ENCODE measurements at places on chromosomes 6 and 20.

- DNase-seq, result no peak
Observed at GRCh38 chr6:158067436-158068015, 85.9 kb downstream of the SYNJ2 start.

- DNase-seq, result no peak
Observed at GRCh38 chr6:127342296-127342945, 988 bp downstream of the ECHDC1 start.

DNA sequence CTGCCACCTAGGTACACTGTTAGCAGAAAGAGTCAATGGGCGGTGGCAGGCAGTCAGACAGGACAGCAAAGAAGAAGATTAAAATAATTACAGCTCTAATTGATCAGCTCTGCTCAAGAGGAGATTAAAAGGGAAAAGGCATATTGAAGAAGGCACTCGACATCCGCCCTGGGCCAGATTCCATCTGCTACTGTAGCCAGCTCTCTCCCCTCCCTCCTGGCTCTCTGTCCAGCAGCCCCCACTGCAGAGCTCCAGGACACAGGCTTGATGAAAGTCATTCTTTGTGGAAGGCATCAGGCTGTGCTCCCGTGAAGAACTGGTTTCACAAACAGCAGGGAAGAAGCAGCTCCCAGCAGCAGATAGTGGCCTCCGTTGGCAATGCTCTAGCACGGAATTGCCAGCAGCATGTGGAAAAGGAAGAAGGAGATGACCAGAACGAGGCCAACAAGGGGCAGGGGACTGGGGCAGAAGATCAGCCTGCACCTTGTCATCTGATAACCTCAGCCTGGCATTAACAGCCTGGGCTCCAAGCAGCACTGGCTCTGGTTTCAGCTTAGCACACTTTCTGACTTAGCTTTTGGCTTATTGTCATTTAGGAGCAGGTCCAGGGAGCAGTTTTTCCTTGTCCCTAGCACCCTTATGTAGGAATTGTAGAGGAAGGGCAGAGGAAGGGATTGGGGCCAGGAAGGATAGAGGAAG lies 465.9 kb downstream of the KIF16B start:
- DNase-seq, result no peak

GRCh38 chr6:145241039-145241438 lies 494.3 kb downstream of the EPM2A start:
- no peak for DNase-seq
